Endothelial cell (in vitro differentiated cells): ENCODE measurements at places on chromosomes 4 and X.

GRCh38 chr4:24203926-24204325 lies 314.1 kb upstream of the PPARGC1A start:
- DNase-seq = no peak

GRCh38 chr4:184154199-184154598 lies 63.5 kb downstream of the ENPP6 start:
- no peak for DNase-seq

DNA sequence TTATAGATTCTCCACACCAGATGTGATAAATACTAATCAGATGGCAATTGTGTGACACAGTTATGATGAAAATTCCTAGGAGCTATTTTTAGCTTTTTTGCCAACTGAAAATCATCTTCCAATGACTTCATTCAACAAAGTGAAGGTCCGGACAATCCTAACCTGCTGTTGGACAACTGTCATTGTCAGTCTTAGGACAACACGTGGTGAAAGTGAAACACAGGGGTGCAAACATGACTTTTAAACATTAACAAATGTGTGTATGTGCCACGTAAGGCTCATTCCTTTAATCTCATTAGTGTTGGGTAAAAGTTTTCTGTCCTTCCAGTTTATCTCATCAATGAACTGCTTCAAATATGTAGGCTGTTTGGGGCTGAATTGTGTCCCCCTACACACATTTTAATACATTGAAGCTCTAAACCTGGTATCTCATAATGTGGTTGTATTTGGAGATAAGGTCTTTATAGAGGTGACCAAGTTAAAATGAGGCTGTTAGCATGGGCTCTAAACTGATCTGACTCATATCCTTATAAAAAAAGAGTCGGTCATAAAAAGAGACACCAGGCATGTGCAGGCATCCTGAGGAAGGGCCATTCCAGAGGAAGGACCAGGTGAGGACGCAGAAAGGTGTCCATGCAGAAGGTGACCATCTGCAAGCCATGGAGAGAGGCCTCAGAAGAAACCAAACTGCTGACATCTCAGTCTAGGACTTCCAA lies 41.2 kb upstream of the SMAD1 start:
- no peak for DNase-seq

GRCh38 chr4:11602606-11603340 lies 174.1 kb upstream of the HS3ST1 start:
- no peak for DNase-seq

GRCh38 chrX:65407157-65407626 lies 127.4 kb downstream of the LAS1L start:
- no peak for DNase-seq

GRCh38 chr4:152369203-152369901 lies 166.5 kb downstream of the FBXW7 start:
- DNase-seq = no peak

GRCh38 chrX:23381099-23382087 lies 46.7 kb downstream of the PTCHD1 start:
- DNase-seq = no peak

DNA sequence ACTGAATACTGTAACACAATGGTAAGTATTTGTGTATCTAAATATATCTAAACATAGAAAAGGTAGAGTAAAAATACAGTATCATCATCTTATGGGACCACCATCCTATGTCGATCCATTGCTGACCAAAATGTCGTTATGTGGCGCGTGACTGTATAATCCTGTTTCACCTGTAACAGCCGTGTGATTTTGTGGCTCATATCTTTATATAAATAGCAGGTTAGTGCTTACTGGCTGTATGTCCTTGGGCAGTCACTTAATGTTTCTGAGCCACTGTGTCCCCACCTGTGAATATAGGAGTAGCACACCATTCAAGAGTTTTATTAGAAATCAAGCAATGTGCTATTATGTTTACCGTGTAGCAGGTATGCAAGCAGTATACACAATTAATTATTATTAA lies 226.2 kb upstream of the FAT1 start:
- no peak for DNase-seq

DNA sequence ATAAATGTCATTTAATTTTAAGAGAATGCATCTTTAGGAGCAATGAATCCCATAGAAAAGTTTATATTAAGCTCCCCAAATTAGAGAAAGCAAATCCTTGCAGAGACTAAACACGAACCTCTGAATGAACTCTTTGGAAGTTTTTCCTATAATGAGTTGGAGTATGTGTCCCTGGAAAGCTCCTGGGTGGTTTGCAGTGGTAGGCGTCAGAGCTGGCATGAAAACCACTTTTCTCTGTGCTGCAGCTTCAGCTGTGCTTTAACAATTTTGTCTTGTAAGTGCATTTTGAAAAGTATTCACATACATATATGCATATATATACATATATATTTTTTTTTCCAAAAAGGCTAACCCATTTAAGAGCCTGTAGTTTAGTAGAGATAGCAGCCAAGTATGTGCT lies 148.7 kb upstream of the TBC1D9 start:
- DNase-seq = no peak

DNA sequence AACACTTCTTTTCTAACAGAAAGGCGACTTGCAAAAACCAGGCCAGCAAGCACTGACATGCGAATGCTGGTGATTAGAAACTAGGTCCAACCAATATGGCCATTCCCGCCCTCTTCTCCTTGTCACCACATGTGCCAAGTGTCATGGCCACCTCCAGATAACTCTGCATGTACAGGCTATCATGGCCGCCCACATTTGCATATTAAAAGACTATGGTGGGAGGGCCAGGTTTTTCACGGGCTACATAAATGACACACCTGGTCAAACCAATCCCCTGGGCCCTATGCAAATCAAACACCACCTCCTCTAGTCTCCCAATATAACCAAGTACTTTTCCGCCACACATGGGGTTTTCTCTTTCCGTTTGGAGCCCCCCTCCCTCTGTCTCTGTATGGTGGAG lies 40.1 kb downstream of the NUDT11 start:
- no peak for DNase-seq

DNA sequence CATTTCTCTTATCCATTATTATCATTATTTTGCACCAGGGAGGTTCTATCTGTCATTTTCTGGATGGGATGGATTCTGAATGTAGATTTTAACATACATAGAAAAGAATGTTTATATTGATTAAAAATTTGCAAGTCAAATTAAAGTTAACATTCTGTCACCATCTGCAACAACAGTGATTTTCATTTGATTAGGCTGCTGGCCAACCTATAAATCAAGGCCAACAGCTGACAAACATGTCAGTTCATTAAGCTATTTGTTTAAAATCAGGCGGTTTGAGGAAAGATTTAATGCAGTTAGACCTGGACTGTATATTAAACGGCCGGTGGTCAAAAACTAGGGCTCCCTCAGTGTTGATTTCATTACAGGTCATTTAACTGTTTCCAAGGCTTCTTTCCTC lies 109.5 kb upstream of the CBR4 start:
- DNase-seq = no peak

GRCh38 chrX:121854614-121854911 lies 807.2 kb downstream of the GLUD2 start:
- no peak for DNase-seq

GRCh38 chr4:150567070-150567469 lies 14.9 kb upstream of the MAB21L2 start:
- DNase-seq = no peak

DNA sequence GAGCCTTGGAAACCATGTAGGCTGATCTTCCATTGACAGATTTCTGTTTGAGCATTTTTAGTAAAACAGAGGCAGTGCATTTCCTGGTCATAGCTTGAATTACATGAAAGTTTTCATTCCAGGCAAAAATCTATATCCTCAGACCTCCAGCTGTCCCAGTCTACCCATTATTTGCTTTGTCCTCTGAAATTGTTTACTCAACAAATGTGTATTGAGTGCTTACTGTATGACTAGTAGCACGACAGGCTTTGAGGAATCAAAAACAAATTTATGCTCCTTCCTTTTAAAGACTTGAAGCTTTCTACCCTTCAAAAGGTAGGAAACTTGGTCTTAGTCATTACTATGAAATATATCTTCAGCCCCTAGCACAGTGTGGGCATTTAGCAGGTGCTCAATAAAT lies 307.9 kb upstream of the IGFBP7 start:
- DNase-seq = no peak

- no peak for DNase-seq
Observed at GRCh38 chrX:8075636-8076035, 95.4 kb downstream of the VCX2 start.

GRCh38 chr4:9925750-9926439 lies 95.4 kb downstream of the SLC2A9 start:
- no peak for DNase-seq

GRCh38 chr4:95508421-95508820 lies 40.4 kb downstream of the UNC5C start:
- DNase-seq = no peak

GRCh38 chr4:189869236-189869635 lies 71.4 kb upstream of the FRG1 start:
- no peak for DNase-seq

DNA sequence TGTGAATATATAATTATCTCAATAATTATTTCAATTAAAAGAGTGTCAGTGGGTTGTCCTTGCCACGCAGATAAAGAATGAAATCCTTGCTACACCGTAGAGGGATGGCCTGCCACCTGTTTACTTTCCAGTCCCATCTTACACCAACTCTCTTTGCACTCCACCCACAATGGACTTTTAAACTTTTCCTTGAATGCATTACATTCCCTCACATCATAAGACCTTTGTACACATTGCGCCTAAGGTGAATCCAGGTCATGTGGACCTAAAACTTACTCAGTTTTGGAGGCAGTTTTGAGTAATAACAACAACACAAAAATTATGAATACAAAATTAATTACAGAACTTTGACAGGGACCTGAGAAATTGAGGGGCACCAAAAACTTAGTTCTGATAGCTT lies 78.7 kb upstream of the PDE5A start:
- no peak for DNase-seq

DNA sequence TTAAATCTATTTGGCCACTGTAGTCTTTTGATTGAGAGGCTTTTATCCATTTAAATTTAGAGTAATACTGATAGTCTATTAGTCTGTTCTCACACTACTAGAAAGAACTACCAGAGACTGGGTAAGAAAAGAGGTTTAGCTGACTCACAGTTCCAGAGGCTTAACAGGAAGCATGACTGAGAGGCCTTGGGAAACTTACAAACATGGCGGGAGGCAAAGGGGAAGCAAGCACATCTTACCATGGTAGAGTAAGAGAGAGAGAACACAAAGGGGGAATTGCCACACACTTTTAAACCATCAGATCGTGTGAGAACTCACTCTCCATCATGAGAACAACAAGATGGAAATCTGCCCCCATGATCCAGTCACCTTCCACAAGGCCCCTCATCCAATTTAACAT lies 410.9 kb downstream of the PDGFC start:
- DNase-seq = no peak

DNA sequence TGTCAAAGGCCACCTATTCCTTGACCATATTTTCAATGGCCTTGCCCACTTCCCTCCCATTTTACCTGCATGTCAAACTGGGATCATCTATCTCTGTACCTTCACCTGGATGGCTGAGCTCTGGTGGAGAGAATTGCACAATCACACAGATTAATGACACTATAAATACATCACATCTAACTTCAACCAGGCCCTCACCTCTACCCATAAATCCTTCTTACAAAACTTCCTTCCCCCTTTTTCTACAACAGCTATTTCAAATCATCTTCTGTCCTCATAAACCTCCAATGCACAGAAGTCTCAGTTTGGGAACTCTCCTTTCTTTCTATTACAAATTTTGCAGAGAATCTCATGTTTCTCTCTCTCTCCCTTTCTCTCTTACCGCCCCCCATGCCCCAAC lies 9.2 kb downstream of the PALLD start:
- no peak for DNase-seq

DNA sequence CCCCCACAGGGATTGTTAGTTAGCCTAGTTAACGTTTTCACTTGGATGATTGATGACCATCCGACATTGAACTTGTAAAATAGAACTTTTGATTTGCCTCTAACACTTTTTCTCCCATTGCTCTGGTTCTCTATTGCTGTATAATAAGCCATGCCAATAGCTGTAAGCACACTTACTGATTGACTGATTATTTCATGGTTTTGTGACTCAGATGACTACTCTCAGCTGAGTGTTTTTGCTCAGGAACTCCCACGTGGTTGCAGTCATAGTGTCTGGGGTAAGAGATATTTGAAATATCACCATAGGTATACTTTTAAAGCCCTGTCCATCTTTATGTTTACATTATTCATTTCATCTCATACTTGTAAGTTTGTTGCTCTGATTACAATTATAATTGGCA lies 1285.5 kb downstream of the STIM2 start:
- no peak for DNase-seq

- no peak for DNase-seq
Observed at GRCh38 chr4:6523251-6523650, 50.8 kb upstream of the PPP2R2C start.

- DNase-seq = no peak
Observed at GRCh38 chr4:3313556-3314228, 20.9 kb downstream of the RGS12 start.

- DNase-seq = no peak
Observed at GRCh38 chr4:34220601-34221000, 2023.7 kb downstream of the ARAP2 start.

DNA sequence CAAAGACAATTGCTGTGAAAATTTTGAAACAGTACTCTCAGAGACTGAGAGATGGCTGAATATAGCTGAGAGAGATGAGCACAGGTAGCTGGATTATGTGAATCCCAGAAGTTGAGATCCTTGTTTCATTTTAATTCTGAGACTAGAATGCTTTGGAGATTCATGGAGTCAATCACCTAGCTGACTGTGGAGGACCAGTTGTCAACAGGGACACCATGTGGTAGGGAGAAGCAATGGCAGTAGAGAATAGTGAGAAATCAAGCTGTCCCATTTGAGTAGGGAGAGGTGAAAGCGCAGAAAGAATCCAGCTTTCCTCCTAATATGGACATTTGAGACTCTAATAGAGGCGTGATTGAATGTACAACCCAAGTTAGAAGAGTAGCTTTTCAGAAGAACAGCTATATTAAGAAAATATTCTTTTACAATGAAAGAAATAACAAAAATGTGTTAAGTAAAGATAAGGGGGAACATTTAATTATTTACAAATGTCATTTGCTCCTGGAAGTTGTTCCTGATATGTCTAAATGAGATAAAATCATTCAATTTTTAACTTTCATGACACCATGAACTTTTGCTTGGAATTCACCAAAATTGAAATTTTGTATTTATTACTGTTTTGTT lies 30.3 kb upstream of the GLRB start:
- peak; percentile 20 for DNase-seq

GRCh38 chr4:48340276-48340964 lies 909 bp upstream of the SLAIN2 start:
- peak; percentile 6 for DNase-seq

DNA sequence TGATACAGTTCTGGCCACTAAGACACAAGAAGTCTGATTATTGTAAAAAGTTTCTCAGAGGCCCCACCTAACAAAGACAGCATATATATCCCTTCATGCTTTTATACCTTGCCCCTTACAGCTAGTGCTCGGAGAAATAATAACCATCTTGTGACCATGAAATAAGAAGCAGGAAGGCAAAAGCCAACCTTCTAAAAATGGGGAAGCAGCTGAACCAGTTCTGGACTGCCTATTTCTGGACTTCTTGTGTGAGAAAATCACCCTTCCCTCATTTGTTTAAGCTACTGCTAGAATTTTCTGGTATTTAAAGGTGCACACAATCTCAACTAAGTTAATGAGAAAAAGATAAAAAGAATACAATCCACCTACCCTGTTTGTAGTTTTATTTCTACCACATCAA lies 87.5 kb downstream of the CNOT6L start:
- no peak for DNase-seq
